Renal cortical epithelial cell (primary cell): ENCODE measurements at places on chromosomes 5 and 9.

- DNase-seq: no peak
Measured at GRCh38 chr5:177981296-177982071, 14.6 kb downstream of the PROP1 start.

DNA sequence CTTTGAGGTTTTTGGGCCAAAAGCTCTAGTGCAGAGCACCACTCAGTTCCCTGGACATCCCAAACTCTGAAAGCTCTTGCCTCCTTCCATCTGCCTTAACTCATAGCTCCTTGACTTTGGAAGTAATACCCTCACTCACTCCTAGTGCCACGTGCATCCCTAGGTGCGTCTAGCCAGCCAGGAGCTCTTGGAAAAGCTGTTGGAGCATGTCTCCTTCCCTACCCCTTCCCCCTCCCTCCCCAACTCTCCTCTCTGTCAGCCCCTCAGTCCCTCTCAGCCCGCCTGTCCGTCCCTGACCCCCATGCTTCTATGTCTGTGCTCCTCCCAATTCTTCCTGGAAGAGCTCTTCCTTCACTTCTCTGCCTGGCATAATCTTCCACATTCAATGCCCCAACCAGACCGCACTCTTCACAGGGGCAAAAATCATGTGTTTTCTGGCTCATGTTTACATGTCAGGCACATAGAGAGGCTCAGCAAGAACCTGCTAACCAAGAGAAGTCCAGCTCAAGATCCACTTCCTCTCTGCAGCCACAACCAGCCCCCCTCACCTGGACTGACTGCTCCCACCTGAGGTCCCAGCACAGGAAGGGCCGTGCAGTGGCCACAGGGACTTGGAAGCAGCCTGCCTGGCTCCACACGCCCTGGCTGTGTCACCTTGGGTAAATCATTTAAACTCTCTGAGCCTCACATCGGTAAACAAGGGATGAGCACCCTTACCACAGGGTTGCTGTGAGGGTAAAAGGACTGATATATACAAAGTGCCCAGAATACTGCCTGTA, 58.4 kb downstream of the WHRN start:
- no peak for DNase-seq

- DNase-seq: no peak
Measured at GRCh38 chr5:72109625-72110024, 2.4 kb downstream of the MAP1B start.

DNA sequence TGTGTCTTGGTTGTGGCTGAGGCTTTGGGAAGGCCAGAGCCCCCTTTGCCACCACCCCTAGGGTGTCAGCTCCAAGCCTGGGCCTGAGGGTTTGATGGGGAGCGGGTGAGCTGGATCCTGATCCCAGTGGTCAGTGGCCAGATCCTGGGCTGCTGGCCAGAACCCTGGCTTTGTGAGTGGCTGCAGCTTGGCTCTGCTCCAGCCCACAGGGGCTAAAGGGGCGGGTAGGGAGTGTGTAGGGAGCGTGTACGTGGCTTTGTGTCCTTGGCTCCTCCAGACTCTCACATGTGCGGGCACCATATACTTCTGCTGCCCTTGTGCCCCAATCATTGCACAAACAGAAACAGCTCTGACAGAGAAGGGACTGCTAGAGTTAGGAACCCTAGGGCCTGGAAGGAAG, 1.2 kb upstream of the IL11RA start:
- DNase-seq: peak; percentile 40

- DNase-seq: no peak
Measured at GRCh38 chr9:137372693-137373610, 50.0 kb downstream of the EXD3 start.

DNA sequence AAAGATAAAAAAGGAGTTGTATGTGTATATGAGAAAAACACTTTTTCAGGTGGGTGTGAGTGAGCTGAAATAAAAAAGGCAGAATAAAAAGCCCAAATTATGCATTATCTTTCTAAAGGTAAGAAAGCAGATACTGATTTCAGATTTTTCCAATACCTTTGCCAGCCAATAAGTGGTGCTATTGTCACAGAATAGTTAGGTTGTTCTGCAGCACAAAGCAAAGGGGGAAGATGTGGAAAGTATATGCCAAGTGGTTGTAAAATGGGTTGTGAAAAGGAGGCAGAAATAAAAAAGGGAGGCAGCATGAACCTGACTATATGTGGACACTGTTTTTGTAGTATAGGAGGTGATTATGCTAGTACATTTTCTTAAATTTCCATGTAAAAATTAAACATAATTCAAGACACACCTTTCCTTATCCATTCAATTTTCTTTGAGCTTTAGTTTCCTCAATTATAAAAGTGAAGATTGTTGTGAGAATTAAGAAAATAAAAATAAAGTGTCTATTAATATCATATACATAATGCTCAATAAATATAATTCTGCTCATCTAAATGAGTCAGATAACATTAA, 106.7 kb downstream of the SMIM15 start:
- peak; percentile 74 for DNase-seq

DNA sequence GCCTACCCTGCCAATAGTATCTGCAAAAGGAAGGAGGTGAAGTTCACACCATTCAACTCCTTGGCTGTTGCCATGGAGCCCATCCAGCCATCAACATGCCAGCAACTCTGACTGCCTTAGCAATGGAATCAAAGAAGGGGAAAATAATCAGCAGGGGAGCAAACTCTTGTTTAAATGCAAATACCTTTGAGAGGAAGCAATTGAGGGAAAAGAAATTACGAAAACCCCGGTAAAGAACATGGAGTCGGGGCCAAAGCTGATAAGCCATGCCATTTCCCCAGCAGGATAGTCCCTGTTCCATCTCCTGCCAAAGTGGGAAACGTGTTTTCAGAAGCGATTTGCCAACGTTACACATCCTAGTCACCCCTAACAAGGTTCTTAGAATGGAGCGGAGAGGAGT, 69.0 kb downstream of the MFAP3 start:
- DNase-seq: no peak

- DNase-seq: peak; percentile 62
Measured at GRCh38 chr5:16666883-16667398, 50.1 kb upstream of the RETREG1 start.

DNA sequence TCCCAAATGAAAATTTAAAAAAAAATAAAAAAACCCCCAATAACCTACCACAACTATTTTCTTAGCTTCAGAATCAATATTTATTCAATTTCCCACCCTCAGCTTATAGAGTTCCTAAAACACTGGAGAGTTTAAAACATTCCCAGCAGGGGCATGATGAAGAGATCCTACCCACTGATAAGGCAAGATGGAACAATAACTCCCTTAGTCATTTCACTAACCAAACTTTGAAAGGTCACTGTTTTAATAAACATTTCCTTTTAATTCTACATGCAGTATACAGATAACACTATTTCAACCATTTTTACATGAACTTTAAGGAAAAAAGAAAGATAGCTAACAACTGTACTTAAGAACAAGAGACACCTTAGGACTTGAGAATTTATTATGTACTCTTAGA, 34.9 kb upstream of the ACOT12 start:
- DNase-seq: no peak

DNA sequence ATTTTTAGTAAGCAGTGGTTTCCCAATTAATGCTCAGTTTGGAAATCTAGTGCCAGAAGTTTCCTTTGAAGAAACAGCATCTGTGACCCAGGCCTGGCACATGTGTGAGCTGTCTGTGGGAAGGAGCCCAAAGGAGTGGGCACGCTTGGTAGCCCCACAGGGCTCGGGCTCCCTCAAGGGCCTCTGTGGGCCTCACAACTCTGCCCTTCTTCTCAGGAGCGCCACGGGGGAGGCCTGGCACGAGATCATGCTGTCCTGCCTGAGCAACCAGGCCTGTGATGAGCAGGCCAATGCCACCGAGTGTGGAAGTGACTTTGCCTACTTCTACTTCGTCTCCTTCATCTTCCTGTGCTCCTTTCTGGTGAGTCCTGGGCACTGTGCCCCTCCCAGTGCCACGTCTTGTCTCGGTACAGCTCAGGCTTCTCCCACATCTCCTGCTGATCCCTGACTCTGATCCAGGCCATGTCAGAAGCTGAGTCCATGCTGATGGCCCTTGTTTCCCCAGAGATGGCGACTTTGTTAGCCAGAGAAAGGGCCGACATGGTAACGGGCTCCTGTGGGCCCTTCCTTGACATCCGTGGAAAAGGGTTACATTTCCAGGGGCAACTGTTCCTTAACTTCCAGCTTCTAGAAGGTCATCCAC, 200.4 kb downstream of the CACNA1B start:
- DNase-seq: no peak

- DNase-seq: no peak
Measured at GRCh38 chr9:17750269-17750668, 171.4 kb downstream of the SH3GL2 start.

DNA sequence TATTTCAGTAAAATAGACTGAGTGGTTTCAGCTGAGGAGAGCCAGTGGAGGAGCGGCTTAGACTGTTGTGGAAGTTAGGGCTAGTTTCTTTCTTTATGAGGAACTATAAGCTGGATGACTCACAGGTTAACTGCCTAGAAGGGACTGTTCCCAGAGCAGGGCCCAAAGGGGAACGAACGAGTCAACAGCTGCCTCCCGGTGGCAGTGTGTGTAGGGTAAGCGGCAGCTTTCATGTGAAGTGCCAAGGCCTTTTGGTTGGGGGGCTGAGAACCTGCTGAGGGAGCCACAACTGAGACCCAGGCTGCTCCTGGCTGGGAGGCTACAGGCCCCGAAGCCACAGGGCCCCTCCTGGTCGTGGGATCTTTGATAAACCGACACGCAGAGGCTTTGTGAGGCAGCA, 7.0 kb downstream of the SQSTM1 start:
- DNase-seq: peak; percentile 79
